Peyer's patch (tissue), 4 donors: ENCODE measurements at places on chromosomes 2 and 18.

- peak; percentile 20 for DNase-seq
Measured at GRCh38 chr2:160332318-160332717, 132.2 kb upstream of the ITGB6 start.

DNA sequence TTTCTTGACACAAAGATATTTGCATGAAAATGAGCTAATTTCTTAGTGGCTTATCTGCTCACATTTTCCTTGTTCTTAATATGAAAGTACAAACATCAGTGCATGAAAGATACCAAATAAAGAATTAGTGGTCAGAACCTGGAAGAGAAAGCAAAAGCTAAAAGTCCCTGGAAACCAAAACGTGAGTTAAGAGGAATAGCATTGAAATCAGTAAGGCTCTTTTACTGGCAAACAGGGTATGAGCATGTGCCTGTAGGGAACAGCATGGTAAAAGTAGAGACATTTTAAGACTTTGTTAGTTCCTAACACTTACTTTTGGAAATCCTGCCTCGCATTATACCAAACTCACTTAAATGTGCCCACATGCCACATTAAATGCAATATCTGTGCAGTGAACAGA lies 31.9 kb upstream of the CWC22 start:
- DNase-seq, result no peak

DNA sequence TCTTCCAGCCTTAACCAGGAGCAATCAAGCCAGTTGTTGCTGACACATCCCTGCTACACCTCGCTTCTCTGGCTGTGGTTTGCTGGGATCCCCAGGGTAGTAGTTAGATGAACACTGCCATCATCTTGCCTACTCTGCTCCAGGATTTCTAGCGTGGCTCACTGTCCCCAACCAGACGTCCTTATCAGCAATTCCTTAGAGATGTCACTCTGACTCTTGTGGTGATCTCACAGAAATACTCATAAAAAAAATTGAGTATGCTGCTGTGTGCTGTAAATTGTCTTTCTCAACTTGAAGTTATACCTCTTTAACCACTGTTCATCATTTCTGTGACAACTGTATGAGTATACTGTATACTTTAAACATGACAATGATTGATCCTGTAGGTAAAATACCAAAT lies 63.2 kb downstream of the PLCL1 start:
- no peak for DNase-seq

GRCh38 chr2:8216397-8216796 lies 465.5 kb upstream of the ID2 start:
- no peak for DNase-seq

DNA sequence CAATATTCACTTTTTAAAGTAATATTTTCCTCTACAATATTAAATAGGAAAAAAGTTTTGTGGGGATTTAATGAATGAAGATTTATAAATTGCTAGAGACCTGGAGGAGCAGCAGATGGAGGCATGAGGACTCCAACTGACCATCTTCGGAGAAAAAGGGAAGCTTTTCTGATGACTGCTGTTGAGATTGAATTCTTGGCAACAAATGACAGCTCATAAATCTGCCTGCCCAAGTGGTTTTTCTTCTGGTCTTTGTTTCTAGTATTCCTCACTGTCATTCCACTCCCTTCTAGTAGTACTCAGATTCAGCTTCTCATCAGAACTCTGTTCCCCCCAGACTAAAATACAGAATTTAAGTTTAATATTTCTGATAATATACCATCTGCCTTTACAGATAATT lies 157.0 kb downstream of the EML6 start:
- no peak for DNase-seq

DNA sequence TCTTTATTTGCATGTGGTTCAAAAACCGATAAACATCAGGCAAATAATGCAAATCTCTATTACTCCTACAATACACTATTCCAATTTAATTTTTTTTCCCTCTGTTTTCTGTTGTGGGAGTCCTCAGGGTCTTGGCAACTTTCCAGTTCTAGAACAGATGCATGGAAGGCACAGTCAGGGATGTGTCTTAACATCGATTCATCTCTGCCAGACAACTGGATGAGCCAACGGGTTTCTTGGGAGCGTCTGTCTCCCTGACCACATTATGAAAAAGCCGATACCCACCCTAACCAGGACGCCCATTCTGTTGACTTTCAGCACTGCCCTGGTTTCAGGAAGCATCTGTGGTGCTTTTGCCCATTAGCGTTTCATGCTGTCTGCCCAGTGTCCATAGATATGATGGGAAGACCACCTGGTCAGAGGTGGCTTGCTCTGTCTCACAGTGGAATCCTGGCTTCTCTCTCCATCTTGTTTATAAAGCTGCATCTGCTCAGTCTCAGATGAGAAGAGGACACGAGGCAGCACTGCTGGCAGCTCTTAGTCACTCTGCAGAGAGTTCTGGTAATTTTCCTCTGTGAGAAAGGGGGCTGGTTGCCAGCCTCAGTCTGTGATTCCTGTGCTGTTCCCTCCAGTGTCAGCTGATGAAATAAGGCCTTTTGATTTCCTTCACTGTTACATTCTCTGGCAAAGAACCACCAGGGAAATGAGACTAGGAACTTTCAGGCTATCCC lies 57.9 kb upstream of the KCNE4 start:
- DNase-seq, result no peak

- no peak for DNase-seq
Measured at GRCh38 chr2:174722942-174723592, 41.2 kb downstream of the CHRNA1 start.

DNA sequence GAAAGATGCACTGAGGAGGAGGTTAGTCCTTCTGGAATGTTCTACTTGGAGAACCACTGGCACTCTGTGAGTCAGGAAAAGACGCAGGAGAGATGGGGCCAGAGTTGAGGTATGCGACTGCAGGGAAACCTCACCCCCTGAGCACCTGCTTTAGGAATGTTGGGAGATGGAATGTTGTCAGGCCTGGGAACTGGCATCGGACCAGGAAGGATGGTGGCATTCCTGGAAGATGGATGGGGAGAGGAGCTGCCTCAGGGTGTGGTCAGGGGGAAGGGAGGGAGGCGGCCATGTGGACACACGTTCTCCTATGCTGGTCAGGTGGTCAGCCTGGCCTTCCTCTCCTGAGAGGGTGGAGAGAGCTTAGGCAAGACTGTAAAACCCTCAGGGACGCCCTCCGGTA lies 146.3 kb downstream of the CELF4 start:
- no peak for DNase-seq

DNA sequence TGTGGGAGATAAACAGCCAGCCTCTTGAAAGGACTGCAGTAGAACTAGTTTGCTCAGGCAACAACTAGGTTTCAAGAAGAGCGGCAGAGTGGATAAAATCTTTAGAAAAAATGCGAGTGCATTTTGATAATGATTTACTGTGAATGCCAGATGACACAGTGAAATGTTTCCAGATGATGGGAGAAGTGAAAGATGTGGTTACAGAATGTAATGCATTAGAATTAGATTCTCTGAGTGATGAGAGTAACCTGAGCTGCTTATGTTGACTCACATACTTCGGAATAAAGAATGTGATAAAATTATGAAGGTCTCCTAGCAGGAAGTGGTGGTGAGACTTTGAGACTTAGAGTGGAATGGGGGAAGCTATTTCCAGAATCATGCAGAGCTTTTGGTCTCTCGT lies 184.3 kb downstream of the GULP1 start:
- no peak for DNase-seq

- no peak for DNase-seq
Measured at GRCh38 chr2:144146876-144147275, 373.0 kb downstream of the ZEB2 start.

DNA sequence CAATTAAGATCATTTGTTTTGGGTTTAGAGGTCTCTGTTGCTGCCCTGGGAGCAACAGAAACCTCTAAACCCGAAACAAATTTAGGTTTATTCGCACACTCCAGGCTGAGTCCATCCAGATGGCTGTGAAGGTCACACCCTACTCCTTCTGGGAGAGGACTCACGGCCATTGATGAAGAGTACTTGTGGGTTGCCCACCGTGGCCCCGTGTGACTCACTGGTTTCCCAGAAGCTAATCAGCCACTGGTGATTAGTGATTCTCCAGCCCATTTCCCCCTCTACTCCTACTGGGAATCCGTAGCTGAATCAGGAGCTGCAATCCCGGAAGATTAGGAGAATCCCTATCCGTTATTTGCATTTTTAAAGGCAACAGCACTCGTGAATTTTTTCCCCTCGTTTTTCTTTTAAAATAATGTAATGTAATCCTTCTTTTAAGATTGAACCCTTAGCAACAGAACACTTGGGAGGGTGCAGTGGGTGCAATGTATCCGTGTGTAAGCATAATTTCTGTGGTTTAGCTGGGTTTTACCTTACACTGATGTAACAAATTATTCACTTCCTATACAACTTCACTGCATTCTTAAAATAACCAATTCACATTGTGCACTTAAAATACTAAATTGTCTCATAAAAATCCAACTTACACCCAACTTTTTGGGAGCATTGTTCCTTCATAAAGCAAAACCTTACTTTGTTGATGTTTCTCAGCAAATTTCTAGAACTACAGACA lies 27.5 kb upstream of the EPAS1 start:
- no peak for DNase-seq

DNA sequence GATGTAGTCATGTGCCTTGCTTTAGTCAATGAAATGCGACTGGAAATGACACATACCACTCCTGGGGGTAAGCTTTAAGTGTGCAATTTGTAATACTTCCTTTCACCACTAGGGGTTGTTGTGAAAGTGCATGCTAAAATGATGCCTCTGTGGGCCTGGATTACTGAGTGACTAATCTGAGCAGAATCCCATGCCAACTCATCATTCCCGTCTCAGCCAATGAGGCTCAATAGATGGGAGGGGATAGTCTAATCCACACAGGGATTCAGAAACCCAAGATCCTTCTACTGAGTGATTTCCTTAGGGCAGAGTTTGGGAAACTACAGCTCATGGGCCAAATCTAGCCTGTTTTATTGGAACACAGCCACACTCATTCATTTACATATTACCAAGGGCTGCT lies 54.0 kb downstream of the HRH4 start:
- no peak for DNase-seq

- DNase-seq, result peak; percentile 40
Measured at GRCh38 chr2:38697116-38697840, 31.4 kb downstream of the GALM start.

DNA sequence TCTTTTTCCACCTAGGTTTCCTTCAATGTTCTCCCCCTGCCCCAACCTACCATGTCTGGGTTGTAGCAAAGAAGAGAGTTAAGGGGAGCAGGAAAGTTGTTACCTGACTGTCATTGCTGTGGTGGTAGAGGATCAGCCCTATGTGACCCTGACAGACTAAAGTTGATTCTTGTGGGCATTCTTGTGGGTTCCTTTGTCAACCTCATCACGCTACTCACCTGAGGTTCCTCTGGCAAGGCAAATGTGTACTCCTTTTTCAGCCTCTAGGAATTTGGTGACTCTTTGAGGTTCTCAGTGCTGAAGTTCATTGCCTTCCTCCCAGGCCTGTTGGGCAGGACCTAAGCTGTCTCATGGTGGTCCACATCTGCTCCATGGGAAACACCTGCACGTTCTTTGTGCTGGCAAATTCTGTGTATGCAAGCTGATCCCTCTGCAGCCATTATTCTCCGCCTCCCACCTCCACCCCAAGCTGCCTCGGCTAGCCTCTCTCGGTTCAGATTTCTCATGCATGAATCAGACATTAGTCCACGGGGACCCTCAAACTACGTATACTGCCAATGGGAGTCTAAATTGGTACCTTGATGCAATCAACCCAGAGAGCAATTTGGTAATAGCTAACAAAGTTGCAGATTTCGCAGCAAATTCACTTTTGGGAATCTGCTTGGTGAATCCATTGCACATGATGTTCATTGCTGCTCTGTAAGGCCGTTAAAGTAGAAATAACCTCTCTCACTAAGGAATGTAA lies 1.5 kb upstream of the GMCL1 start:
- no peak for DNase-seq

DNA sequence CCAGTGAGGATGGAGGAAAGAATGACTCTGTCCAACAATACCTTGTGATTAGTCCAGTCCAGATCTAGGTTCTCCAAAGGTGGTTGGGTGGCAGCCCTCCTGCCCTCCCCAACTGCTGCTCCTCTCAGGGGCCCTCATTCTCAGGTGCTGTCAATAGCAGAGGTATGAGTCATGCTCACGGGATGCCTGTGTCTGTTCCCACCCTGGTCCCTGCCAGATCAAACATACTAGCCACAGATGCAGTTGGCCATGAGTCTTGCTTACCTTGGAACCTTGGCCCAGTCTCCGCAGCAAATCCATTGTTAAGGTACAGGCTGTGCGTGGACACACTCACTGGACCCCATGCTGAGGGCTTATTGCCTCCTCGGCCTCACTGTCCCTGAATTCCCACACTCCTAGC lies 24.9 kb upstream of the RPIA start:
- no peak for DNase-seq

GRCh38 chr2:138084206-138084605 lies 119.9 kb downstream of the HNMT start:
- no peak for DNase-seq

DNA sequence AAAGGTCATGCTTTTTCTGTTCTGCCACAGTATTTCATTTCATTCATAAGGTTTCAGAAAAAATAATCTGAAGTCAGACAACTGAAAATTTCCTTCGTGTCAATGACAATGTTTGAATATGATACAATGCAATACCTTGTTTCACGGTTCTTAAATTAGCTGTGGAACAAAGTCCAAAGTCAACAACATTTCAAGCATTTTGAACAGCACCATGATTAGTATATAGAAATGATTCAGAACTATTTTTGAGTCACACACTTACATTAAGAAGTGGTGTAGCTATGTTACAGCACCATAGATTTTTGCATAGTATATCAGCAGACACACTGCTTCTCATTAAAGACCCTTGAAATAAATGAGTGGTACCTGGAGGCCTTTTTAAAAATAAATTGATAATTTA lies 178.3 kb upstream of the DSEL start:
- no peak for DNase-seq

DNA sequence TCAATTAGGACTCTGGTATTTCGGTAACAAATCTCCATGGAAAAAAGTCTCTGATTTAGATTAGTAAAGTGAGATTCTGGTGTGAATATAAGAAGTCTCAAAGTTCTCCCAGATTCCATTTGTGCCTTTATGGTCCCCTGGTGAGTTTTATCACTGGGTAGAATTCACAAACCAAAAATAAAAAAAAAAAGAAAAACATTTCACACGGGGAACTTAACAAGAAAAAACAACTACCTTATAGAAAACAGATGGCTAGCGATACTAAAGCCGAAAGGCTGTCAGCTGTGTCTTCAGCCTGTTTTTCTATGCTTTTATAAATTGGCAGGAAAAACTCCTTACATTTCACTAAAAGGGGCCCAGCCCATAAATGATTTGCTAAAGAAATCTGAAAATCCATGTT lies 50.6 kb downstream of the COL5A2 start:
- DNase-seq, result no peak

DNA sequence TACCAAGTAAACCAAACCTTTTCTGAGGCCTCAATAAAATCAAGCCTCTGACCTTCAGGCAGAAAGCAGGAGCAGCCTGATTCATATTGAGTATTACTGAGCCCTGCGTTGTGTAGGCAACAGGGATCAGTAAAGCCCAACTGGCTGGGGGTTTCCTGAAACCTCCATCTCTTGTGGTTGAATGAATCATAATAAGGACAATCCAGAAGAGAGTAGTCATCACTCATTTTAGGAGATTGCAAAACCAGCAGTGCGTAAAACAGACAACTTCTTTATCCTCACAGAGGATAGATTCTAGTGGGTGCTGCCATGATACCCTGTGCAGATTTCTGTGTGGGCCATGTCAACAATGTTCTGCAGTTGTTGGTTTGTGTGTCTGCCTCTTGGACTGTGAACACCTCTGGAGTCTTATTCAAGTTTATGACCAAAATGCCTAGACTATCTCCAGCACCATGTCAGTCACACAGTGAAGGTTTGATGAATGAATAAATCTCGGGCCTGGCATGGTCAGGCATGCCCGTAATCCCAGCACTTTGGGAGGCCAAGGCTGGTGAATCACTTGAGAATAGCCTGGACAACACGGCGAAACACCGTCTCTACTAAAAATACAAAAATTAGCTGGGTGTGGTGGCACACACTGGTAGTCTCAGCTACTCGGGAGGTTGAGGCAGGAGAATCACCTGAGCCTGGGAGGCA lies 51.8 kb upstream of the RAB27B start:
- no peak for DNase-seq
